Bronchial epithelial cell (primary cell): ENCODE measurements at places on chromosomes 2 and 18.
A peak's percentile ranks its signal among the peaks of the same experiment; 100 is the strongest.

DNA sequence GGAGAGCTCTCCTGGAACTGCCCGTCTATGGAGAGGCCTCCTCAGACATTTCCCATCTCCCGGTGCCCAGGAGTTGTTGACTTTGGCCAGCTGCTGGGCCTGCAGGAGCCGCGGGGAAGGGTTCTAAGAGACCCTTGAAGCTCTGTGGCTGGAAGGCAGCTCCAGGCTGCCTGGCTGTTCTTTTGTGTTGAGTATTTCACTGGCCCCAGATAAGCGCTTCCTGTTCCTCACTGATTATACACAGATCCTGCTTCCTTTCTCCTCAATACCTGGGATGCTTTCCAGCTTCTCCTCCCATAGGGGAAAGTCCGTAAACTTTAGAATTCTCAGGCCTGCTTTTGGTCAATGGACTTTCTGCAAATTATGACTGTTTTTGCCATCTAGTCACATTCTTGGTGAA lies 57.8 kb downstream of the TGOLN2 start:
- no peak for DNase-seq

DNA sequence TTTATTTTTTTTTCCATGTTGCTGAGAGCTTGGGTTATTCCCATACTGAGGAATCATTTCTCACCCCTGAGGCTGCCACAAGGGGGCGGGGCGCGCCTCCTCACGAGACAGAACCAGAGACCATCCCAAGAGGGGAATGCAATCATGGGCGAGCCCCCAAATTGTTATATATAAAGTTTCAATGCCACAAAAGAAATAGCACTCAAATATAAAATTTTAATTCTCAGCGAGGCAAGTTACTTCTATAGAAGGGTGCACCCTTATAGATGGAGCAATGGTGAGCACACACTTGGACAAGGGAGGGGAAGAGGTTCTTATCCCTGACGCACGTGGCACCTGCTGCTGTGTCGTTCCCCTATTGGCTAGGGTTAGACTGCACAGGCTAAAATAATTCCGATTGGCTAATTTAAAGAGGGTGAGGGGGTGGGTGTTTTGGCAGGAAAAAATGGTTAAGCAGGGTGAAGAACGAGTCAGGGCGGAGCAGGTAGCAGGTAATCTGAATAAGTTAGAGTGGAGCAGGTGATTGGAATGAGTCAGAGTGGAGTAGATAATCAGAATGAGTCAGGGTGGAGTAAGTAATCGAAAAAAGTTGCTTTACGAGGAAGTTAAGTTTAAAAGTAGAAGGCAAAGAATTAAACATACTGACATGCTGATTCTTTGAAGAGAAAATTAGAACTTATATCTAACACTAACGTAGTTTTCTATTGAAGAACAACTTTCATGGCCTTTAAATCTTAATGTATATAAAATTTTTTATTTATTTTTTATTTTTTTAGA lies 177.5 kb downstream of the MTCL1 start:
- DNase-seq = peak; percentile 74

DNA sequence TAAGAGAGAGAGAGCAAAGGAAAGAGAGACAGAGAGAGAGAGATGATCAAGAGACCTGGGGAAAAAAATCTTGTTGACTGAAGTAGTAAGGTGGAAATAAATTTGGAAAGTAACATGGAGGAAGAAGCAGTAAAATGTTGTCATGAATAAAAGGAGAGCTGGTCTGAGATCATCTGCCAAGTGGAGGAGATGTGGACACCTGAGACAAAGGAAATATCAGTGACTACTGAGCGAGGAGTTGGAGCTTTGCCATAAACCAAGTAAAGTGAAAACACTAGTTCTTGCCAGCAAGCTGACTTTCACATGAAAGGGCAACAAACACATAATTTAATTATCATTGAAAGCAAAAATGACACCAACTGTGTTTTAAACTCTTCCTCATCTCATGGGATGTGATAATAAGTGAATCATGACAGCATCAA lies 49.0 kb upstream of the DSG1 start:
- DNase-seq = peak; percentile 77

DNA sequence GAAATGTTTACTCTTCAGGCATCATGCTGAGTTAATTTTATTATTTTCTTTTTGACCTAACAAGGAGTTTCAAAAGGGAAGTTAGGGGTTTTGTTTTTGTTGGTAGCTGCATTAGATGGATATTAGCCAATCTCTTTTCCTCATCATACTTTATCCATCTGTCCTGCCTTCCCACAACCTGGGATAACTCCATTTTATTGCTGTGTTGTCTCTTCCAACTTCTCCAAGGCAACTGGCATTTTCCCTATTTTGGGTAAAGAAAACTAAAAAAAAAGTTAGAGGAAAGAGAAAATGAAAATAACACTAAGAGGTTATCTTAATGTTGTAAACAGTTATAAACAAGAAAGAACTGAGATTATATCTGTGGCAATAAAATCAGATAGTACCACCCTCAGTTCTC lies 147.0 kb downstream of the PID1 start:
- DNase-seq = no peak

GRCh38 chr2:194819367-194819766 lies 837.7 kb upstream of the SLC39A10 start:
- peak; percentile 39 for DNase-seq

DNA sequence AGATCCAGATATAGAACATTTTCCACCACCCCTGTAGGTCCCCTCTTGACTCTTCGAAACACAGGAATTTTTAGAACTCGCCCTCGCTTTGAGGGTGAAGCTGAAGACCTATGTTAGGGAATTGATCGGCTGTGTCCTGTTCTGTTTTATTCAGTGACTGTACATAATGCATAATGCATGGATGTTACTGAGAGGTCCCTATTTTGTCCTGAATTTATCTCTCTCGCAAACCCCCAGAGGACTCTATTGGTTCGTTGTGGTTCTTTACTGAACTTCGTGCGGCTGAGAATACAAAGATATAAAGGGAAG lies 431 bp upstream of the EIF5B start:
- peak; percentile 52 for DNase-seq

DNA sequence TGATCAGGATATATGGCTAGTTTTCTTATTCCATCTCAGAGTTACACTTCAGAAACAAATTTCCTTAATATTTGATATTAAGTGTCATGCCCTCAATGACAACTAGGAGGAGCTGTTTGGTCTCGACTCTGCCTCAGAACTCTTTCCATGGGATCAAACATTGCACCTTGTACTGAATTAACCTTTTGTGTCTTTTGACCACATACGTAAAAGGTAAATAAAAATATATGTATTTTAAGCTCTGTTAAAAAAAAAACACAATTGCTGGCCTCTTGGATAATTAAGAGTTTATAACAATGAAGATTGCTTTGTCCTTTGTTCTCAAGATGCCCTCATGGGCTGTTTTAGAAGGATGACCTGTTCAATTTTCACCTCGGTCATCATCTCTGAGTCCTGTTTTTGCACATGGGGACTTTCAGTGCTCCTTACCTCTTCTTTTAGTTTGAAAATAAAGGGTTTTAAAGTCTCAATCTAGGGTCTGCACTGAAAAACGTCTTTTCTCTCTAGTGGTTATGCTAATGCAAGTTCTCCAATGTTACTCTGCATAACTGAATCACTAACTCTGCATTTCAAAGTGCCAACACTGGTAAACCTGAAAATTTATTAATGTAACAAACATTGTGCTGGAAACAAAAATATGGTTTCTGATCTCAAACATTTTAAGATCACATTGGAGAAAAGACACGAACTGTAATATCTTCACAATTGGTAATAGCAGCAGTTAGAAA lies 18.8 kb upstream of the FN1 start:
- DNase-seq = peak; percentile 50

DNA sequence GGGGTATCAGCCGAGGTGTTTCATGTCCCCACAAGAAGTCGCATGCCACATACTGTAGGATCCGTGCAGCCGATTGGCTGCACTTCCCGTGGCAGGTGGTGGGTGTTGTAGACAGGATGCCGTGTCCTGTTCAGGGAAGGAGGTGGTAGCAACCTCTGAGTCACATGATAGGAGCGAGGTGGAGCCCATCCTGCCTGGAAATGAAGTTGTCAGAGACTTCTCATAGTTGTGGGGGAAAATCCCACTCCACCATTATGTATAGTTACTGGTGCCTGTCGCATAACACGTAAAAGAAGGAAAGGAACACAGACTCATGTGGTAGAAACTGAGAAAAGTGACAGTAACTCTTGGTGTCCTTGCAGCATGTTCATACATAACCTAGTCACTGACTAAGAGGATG lies 91.4 kb upstream of the IL1R2 start:
- DNase-seq = peak; percentile 90

DNA sequence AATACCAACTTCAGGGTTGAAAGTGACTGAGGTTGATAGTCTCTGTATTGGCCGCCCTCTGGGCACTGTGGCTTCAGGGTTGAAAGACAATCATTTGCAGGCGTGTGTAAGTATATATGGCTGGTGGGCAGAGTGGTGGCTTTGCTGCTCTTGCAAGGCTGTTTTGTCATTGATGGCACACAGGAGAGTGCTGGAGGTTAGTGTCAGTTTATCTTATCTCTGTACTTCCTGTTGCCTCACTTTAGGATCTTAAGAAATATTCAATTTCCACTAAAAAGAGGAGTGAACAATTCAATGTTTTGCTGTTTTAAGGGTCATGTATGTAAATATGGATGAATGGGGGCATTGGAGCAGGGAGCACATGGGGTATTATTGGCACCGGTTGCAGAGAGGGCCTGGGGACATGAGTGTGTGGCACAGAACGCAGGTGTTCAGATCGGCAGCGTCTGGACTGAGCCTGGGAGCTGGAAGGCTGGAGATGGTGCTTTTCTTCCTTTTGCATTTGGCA lies 51.5 kb downstream of the NCK2 start:
- no peak for DNase-seq

DNA sequence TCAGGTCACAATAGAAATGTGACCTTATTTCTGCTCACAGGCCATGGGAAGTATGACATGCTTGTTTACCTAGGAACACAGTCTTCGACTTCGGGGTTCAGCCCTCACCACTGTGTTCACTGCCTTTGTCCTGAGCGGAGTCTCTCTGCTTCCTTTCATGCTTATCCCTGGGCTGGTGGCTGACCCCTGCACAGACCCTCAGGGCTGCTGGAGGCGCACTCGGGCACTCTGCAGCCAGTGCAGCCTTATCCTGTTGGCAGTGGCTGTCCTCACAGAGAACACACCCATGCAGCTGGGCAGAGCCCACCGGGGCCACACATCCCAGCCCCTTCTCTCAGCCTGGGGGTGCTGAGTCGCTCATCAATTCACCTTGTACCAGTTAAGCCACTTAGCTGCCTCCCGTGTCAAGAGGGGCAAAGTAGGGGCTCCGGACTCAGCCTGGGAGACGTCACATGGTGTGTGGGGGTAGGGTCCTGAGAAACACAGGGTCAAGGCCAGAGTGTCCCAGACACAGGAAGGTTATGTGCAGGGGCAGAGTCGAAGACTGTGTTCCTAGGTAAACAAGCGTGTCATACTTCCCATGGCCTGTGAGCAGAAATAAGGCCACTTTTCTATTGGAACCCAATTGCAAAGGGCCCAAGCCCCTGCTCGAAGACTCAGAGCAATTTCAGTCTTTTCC lies 107.5 kb downstream of the FAM210A start:
- DNase-seq = no peak

DNA sequence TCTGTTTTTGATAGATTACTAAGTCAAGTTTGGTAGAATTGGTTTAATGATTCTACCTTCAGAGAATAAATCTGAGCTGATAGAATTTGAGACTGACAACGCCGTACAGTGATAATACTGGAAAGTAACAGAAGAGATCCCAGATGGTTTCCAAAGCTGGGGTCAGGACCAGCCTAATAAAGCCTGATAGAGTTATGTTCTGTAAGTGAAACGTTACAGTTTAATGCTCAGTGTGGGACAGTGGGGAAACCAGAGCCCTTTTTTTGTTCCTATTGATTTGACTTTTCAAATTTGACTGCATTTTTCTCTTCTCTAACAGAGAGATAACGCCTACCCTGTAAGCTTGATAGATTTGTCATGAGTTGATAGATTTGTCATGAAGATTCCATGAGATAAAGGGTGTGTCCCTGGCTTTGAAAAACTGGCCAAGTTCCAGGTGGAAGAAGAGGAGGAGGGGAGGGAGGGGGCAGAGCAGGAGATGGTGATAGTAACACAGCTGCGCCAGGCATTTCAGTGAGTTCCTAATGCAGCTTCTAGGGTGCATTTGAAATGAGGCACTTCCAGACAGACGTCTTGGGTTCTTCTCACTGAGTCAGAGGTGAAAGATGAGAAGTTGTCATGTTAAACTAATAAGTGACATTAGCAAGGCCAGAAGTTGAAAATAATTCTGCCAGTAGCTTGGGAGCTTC lies 65.1 kb downstream of the CERS6 start:
- no peak for DNase-seq

- DNase-seq = no peak
Observed at GRCh38 chr18:79465392-79465991, 69.8 kb downstream of the NFATC1 start.

DNA sequence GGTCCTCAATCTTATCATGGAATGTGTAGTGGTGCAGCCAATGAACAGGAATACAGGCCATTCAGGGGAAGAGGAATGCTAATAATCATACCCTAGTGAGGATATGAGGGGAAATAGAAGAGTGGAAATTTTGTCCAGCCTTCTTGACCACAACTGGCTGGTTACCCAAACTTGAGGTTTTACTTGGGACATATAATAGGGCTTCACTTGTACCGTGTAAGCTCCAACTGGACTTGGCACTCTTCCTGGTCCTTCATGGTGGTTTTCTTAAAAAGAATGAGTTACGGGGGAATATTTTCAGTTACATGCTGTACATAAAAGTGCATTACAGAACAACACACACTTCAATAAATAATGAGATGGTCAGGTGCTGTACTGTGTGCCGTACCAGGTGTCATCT lies 234.9 kb upstream of the RASGRP3 start:
- DNase-seq = no peak

- peak; percentile 67 for DNase-seq
Observed at GRCh38 chr2:221572219-221572820, at the start of gene EPHA4. TSS of gene EPHA4 (minus strand) at chr2:221572304. CDS start at chr2:221572248, 56 bp downstream.

DNA sequence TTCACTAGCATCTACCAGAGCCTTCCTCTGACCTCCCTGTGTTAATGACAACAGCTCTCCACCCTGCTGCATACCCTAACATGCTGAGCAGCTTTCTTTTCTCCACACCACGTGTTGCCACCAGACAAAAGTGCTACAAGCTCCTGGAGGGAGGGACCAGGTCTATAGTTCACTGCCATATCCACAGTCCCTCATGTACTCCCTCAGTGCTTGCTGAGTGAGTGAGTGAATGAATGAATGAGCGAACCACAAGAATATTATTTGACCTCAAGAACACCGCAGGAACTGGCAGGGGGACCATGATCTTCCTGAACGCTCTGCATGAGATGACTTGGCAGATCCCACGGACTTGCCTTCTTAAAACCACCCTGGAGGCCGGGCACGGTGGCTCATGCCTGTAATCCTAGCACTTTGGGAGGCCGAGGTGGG lies 47.4 kb upstream of the CAB39 start:
- DNase-seq = no peak

DNA sequence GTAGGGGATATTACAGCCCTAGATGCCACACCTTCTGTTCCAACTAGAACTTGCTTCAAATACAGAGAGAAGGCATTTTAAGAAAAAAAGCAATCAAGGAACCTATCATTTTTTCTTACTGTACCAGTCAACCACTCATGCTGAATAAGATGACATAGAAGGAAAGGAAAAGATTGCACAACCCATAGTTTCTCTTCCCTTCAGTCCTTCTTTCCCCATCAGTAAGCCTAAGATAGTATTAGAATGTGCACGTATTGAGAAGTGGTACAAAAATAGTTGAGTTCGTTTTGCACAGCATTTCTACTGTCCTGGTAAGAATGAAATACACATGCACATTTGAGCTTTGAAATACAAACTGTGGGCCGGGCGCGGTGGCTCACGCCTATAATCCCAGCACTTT lies 27.0 kb upstream of the HK2 start:
- no peak for DNase-seq

- DNase-seq = no peak
Observed at GRCh38 chr2:106782681-106783080, 103.3 kb downstream of the ST6GAL2 start.

- DNase-seq = peak; percentile 12
Observed at GRCh38 chr2:72676341-72677025, 149.3 kb downstream of the EXOC6B start.
